Thyroid gland (tissue), 4 donors: ENCODE measurements at places on chromosomes 6 and 20. TPM values are rescaled to one million over a fixed set of nuclear protein-coding genes. Genes with fewer than 3 reads are reported as not detected.

Gene VNN1
- total RNA-seq = 0.73 TPM

Gene ARMC12
- 1.6 TPM for total RNA-seq

GRCh38 chr6:14231071-14231483 is 113.5 kb downstream of the CD83 start:
- DNase-seq = peak; percentile 89

GRCh38 chr6:33080127-33081089 is 4.6 kb downstream of the HLA-DPB1 start:
- DNase-seq = peak; percentile 83

DNA sequence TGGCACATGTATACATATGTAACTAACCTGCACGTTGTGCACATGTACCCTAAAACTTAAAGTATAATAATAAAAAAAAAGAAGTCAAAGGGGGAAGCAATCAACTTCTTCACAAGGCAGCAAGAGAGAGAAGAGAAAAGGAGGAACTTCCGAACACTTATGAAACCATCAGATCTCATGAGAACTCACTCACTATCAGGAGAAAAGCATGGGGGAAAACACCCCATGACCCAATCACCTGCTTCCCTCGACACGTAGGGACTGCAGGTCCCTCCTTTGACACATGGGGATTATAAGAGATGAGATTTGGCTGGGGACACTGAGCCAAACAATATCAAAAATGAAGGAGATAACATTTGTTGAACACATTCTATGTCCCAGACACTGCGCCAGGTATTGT is 94.8 kb upstream of the PHACTR1 start:
- DNase-seq = no peak

DNA sequence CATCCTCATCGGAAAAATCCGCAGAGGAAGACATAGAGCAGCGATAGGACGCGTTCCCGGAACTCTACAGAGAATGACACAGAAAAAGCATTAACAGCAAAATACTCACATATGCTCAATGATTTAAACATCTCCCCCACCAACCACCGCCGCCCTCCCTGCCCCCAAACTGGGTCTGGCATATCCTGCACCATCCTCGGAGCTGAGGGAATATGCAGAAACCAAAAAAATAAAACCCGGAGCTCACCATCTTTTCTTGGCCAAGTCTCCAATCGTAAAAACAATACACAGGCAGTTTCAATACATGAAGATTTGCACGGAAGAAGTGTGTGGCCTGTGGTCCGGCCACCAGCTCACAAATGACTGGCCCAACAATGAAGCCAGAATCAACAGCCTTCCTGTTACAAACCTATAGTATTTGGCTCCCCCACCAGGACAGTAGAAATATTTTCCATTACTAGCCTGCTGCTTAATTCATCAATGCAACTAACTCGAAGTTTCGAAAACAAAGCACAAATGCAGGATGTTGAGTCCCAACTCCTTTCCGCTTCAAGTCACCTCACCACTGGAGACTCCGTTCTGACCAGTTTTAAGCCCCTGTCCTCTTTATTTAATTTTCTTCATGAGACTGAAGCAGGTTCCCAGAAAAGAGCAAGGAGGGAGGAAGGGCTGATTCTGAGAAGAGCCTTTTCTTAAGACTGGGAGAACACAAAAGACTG is 103.2 kb upstream of the BEND6 start:
- peak; percentile 13 for DNase-seq

GRCh38 chr6:101439790-101440189 is 46.3 kb downstream of the GRIK2 start:
- no peak for DNase-seq

Gene TMEM200A
- 4.3 TPM for total RNA-seq

GRCh38 chr6:95530176-95530819 is 47.0 kb upstream of the MANEA start:
- DNase-seq = no peak

DNA sequence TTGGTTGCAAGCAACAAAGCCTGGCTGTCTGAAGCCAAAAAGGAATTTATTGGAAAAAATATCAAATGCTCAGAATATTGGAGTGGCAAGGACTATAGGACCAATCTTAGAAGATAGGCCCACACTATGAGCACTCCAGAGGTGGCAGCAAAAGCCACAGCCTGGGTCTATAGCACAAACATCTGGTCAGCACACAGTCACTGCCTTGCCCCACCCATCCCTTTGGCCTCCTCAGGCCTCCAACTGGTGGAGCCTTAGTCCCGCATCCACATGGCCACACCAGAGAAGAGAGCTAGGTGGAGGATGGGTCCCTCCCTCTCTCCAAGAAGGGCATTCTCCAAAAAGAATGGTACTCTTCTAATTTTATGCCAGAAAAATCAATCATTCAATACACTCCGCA is 14.0 kb downstream of the NUDT3 start:
- no peak for DNase-seq

- DNase-seq = no peak
Observed at GRCh38 chr6:74715355-74716085, 490.3 kb downstream of the COL12A1 start.

DNA sequence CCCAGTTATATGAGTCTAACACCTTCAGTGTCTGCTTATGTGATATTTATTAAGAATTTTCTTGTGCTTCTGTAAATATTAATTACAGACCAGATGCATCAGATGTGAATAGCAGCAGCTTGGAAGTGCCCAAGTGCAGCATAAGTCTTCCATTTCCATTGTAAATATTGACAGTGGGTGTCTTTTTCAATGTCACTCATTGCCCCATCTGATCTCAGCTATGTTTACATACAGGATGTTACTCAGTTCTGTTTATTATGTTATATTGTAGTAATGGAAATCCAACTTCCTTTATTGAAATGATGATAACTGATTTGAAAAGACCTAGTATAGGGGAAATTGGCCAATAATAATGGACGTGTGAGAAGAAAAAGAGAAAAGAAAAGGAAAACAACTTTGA is 296.7 kb downstream of the SAMD5 start:
- DNase-seq = no peak

DNA sequence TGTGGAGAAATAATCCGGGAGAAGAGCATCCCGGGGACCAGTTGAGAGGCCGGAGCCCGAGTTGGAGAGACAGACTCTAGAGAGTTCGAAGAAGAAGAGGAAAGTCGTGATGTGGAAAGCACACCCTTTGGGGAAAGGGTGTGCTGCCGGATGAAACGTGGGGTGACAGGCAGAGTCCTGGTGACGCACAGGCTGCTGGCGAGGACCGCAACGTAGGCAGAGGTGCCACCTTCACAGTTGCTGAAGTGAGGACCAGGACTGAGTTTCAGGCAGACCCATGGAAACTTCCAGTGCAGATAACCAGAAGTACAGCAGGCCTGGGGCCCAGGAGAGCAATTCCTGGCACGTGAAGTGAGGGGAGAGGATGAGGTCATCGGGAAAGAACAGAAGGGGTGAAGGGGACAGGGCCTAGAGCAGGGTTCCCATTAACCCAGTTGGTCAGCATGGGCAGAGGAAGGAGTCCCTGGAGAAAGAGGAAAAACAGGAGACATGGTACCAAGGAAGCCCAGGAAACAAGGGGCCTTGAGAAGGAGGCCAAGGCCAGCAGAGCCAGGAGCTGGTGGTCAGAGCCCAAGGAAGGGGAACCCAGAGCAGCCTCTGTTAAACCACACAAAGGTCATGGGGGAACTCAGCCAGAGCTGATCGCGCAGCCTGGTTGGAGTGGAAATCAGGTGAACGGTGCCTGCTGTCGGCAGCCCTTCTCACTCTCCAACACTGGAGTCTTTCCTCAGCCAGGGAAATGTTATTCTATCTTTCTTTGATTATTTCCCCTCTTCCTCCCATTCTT is 84.1 kb downstream of the PRND start:
- no peak for DNase-seq

- no peak for DNase-seq
Observed at GRCh38 chr20:17504066-17504897, 26.9 kb downstream of the BFSP1 start.
